ENCODE measurements at places on chromosomes 12 and 14. TPM values are rescaled to one million over a fixed set of nuclear protein-coding genes. Genes with fewer than 3 reads are reported as not detected.

DNA sequence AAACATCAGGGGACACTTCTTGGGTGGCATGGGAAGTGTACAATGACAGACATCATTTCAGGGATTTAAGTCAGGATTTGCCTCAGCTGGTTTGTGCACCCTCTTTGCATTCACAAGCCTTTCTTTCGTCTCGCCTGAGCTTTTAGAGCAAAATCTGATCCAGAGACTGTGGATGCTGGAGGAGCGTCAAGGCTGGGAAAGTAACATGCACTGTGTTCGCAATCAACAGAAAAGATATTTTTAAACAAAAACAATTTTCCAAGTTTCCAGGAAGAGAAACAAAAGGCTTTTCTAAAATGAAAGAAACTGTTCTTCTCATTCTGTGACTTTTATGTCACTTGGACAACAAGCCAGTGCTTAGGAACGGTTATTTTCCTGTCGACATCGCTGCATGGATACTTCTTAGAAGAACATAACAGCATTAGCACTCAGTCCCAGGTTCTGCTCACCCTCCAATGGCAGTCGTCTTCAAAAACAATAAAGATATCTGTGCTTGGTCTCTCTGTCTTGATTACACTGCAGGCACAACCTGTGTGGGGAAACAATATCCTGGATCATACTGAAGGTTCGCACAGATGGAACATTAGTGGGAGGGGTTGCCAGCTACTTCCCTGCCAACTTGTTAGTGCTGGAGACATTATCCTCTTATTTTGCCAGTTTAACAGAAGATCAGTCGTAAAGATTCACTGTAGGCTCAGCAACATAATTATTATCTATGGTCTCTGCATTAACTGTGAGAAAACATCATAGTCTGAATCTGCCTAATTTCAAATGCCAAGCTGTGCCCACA lies 403.3 kb upstream of the ATP2B1 start:
- no peak for DNase-seq

- DNase-seq: no peak
These were observed 110.8 kb upstream of the SRRM4 start for GRCh38 chr12:118870551-118870950.

GRCh38 chr12:52245962-52246569 lies 13.0 kb downstream of the KRT7 start:
- no peak for DNase-seq

- no peak for DNase-seq
These were observed 211.4 kb upstream of the RTL1 start for GRCh38 chr14:101114726-101115515.

DNA sequence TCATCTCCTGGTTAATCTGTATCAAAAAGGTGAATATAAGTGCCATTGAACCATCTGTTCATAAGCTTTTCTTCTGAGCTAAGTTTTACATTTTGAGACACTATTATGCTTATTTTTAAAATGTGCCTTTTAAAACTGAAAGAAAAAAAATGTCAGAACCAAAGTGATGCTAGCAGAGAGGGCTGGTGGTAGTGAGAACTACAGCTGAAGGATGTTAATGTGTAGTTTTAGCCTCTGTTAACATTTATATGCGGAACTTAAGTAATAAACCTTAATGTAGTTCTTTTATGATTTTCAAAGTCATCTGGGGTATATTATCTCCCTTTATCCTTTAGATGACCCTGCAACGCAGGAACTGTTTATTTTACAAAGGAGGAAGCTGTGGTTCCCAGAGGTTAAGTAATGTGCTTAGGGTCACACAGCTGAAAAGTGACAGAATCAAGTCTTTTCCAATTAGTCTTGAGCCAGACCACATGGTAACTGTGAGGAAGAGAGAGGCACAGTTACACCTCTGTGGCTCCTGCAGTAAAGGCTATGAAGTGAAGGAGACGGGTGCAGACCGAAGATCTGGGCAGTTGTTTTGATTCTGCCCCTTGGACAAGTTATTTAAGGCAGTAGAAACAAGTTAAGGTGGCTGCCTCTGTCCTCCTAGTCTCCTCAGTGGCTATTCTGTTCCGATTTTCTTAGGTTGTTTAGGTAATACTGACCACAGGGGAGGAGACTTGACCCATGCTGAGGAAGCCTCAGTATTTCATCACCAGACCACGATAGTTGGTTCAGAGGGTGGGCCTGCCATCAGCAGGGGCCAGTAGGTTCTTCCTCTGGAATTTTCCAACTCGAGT lies 23.9 kb downstream of the GNG2 start:
- peak; percentile 37 for DNase-seq

DNA sequence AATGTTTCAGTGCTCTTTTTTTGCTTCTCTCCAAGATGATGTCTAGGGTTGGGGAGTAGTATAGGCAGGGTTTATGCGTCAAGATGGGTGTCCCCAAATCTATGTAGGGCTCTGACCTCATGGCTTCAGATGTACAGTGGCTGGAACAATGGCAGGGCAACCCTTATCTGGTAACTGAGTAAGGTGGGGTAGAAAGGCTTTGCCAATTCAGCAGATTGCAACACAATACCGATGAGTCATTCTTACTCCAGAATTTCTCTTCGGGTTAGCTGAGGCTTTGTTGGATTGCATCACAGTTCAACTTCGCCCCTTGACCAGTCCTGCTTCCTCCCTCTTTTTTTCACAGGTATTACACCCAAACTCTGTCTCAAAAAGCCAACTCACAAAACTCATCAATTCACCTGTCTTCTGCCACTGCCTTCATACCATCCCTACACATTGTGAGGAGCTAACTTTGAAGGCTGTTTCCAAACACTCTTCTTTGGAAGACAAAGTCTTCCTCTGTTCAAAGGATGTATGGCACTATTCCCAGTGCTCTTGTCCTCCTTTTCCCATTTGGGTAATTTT lies 190.2 kb upstream of the CNOT2 start:
- no peak for DNase-seq

GRCh38 chr12:24822121-24822899 lies 126.6 kb downstream of the BCAT1 start:
- DNase-seq: no peak

DNA sequence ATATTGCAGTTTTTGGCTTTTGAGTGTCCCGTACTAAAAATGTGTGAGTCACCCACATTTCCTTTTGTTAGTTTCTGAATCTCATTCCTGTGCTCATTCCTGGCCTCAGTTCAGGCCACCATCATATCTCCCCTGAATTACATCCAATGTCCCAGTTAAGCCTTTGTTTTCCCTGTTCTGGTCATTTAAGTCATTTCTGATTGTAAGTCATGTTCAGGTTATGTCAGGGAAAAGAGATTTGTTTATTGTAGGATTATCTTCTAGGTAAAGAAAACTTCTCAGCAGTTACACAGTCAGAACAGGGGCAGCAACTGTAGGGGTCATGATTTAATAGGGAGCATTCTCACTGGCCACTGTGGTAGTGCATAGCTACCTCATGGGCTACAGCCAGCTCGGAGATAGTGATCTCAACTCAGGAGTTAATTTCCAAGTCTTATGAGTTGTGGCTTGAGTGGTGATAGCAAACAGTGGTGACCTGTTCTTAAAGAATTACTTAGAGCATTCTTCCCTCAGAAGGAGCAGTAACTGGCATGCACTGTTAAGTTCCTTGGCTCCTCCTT lies 6.7 kb downstream of the DDX47 start:
- no peak for DNase-seq

DNA sequence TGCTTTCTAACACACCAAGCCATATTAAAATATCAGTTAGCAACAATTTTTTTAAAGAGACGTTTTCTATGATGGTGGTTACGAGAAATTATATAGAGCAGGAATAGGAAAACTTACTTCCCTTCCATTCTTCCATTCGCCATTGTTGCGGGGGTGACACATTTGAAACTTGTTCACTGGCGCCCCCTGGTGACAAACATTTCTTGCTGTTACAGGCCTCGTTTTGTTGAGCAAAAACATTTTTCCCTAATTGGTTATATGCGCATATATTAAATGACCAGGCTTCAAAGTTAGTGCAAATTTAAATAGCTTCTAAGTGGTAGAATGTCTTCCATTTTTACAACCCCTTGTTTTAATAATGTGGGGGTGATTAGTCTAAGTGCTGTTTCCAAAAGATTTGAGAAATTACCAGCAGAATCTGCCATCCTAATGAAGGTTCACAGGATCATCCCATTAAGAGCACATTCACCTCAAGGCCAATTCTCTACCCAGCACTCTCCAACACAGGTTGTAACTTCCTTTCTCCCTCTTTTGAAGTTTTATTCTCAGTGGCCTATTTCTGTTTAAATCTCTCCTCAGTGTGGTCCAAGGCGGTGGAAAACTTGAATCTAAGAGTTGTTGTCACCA lies 1124.7 kb downstream of the FLRT2 start:
- no peak for DNase-seq

The OLR1 gene
- polyA plus RNA-seq: 1.8 TPM

All from right renal pelvis (tissue), 4 donors.